Natural killer cell (primary cell): ENCODE measurements at places on chromosomes 2 and 18. TPM values are rescaled to one million over a fixed set of nuclear protein-coding genes. Genes with fewer than 3 reads are reported as not detected.

Gene PDE1A
- total RNA-seq = not detected

Gene IL1R1
- 3.1 TPM for total RNA-seq

Gene FAM124B
- 1.9 TPM for total RNA-seq

Gene SCYGR6
- total RNA-seq = not detected

Gene KCNG2
- total RNA-seq = not detected

Gene C2orf80
- not detected for total RNA-seq

Gene CNGA3
- not detected for total RNA-seq

Gene KIF1A
- 0.09 TPM for total RNA-seq

Gene RESP18
- total RNA-seq = not detected

Gene CTAGE1
- not detected for total RNA-seq

Gene CETN1
- total RNA-seq = not detected

Gene TTN
- 3.7 TPM for total RNA-seq

Gene DSC2
- total RNA-seq = not detected

Gene RNF181
- total RNA-seq = 66.7 TPM

Gene ACVR1C
- total RNA-seq = 0.45 TPM

Gene TDRD15
- 0.21 TPM for total RNA-seq

Gene MC2R
- not detected for total RNA-seq

Gene PSTPIP2
- total RNA-seq = 34.7 TPM

Gene ANKZF1
- total RNA-seq = 100 TPM

Gene IL36RN
- total RNA-seq = not detected

Gene CCL20
- total RNA-seq = not detected

Gene GALNT3
- total RNA-seq = 47.4 TPM

Gene ITGA6
- 38.3 TPM for total RNA-seq

Gene RPRM
- not detected for total RNA-seq

Gene TLX2
- 0.45 TPM for total RNA-seq

Gene PSD4
- 280 TPM for total RNA-seq

Gene TMEM150A
- 13.3 TPM for total RNA-seq

Gene MGAT4A
- total RNA-seq = 114 TPM
